Uterus (tissue), 4 donors: ENCODE measurements at places on chromosomes 3 and 15. TPM values are rescaled to one million over a fixed set of nuclear protein-coding genes. Genes with fewer than 3 reads are reported as not detected.

DNA sequence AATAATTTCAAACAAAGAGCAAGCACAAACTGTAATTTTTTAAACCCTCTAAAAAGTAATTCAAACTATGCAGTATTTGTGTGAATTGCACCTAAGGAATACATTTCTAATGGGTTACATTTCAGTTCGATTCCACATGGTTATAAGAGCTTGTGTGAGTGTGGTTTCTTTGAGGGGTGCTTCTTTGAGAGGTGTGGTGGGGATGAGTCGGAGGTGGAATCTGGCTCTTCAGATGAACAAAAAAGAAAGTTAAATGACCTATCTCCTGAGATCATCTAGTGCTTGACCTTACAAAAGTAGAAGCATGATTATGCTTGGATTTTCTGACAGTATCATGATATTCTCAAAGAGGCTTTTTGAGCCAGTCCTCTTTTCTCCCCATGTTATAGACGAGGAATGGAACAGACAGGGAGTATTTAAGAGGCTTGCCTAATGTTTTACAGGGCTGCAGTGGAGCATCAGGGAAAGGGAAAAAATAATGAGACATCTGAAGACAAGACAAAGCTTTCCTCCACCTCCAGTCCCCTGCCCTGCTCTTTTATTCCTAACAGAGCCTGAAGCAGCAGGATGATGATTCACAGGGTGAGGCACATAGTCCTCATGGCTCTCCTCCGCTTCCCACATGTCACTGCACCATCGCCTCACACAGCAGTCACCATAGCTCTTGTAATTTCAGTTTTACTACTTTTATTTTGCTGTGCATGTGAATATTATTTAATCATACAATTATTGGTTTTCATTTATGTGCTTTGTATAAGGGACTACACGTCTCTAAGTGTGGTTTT lies 82.0 kb downstream of the LYSMD4 start:
- no peaks in the 10 kb centered on the region for H3K27me3 ChIP-seq
- DNase-seq: no peak
- H3K36me3 ChIP-seq: peaks cover 3% of the 10 kb centered on the region
- H3K4me1 ChIP-seq: no peaks in the 10 kb centered on the region
- no peak overlapping the region for H3K4me3 ChIP-seq

Gene SAMD7
- total RNA-seq: not detected

DNA sequence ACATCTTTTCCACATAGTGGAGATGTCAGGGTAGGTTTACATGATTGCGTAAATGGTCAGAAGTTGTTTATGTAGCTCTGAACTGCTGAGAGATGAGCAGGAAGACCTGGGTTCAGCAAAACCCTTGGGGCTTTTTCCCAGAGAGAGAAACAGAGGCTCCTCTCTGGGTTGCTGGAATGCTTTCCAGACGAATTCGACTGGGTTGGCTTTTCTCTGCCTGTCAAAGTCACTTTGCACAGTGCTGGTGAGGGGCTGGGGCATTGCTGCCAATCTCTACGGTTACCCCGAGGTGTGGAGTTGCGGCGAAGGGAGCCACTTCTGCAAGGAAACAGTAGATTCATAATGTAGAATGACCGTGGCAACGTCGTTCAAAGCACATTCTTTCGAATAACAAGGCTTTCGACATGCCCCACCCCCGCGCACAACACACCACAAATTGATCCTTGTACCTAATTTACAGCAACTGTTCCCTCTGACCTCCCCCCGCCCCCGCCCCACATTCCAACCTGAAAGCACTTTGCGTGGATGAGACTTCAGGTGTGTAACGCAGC lies 950 bp upstream of the CNTN4 start:
- H3K4me3 ChIP-seq: peak overlapping the region; percentile 53
- H3K4me1 ChIP-seq: no peaks in the 10 kb centered on the region
- peak overlapping the region; percentile 8 for H3K27ac ChIP-seq
- no peaks in the 10 kb centered on the region for H3K27me3 ChIP-seq

DNA sequence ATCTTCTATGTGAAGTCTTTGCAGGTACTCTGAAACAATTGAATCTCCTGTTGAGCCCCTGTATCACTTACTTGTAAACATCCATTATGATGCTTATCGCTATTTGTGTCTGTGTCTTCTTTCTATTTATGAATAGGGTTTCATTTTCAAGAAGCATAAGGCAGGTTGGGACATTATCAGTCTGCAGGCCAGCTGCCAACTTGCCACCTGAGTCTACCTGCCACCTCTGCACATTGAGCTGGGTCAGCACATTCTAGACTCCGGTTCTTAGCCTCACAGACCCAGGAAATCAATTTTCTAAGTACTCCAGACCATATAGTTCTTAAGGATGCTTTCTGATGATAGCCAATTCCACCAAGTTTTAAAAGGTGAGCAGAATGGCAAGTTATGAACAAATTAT lies 105.7 kb upstream of the MCTP2 start:
- H3K4me1 ChIP-seq: no peaks in the 10 kb centered on the region
- no peak overlapping the region for H3K4me3 ChIP-seq
- no peak overlapping the region for H3K27ac ChIP-seq
- DNase-seq: no peak
- no peaks in the 10 kb centered on the region for H3K27me3 ChIP-seq
- H3K36me3 ChIP-seq: no peaks in the 10 kb centered on the region

Gene PRR20G
- total RNA-seq: not detected

DNA sequence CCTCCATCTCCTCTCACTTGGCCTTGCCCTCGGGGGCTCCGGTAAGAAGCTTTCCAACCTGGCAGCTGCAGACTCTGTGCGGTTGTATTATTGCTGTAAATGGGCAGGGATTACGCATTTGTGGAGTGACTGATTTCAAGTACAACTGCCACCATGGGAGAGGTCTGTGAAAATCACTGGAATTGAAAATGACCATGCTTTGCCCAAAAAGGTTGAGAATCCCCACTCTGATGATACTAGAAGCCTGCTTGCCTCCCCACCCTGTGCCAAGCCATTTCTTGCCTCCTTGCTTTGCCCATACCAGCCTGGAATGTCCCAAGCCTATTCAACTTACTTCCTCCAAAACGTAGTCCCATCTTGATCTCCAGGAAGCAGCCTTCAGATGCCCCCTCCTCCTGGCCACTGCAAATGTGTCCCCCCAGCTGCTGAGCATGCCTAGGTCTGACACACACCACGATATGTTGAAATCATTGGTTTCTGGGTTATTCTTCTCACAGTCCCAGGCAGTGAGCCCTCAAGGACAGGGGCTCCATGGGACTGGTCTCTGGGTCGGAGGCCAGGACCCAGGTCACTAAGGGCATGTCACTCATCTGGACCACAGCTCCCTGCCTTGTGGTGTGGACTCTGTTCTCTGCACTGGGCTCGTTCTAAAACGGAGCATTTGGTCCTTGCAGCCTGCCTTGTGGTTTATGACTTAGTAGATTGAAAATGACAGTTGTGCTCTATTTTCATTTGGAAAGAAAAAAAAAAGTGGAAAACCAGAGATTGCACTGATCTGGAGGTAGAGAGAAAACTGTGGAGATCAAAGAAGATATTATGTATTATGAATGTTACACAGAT lies 42.9 kb downstream of the SMAD3 start:
- DNase-seq: no peak
- peak overlapping the region; percentile 73 for H3K27ac ChIP-seq
- no peaks in the 10 kb centered on the region for H3K36me3 ChIP-seq
- no peaks in the 10 kb centered on the region for H3K27me3 ChIP-seq

Gene ASB14
- total RNA-seq: not detected

DNA sequence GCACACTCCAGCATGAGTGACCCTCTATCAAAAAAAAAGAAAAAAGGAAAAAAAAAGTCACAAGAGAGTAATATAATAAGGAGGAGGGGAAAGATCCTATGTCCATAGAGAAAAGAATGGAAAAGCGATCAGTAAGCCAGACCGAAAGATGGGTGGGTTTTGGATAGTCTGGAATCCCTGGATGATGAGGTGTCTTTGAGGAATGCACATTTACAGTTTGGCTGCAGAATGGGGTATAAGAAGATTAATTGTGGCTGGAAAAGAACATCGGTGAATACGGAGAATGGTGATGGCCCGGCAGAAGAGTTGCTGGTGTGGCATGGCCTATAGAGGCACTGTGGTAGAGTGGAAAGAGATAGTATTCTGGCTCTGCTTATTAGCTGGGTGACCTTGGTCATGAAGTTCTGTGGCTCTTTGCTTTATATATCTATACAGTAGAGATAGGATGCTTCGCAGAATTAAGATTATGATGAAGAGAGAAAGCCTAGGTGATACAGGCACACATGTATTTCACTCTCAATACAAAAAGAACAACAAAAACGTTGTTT lies 187.9 kb downstream of the AKAP13 start:
- no peaks in the 10 kb centered on the region for H3K4me1 ChIP-seq
- H3K36me3 ChIP-seq: no peaks in the 10 kb centered on the region
- H3K27ac ChIP-seq: no peak overlapping the region
- no peaks in the 10 kb centered on the region for H3K27me3 ChIP-seq

DNA sequence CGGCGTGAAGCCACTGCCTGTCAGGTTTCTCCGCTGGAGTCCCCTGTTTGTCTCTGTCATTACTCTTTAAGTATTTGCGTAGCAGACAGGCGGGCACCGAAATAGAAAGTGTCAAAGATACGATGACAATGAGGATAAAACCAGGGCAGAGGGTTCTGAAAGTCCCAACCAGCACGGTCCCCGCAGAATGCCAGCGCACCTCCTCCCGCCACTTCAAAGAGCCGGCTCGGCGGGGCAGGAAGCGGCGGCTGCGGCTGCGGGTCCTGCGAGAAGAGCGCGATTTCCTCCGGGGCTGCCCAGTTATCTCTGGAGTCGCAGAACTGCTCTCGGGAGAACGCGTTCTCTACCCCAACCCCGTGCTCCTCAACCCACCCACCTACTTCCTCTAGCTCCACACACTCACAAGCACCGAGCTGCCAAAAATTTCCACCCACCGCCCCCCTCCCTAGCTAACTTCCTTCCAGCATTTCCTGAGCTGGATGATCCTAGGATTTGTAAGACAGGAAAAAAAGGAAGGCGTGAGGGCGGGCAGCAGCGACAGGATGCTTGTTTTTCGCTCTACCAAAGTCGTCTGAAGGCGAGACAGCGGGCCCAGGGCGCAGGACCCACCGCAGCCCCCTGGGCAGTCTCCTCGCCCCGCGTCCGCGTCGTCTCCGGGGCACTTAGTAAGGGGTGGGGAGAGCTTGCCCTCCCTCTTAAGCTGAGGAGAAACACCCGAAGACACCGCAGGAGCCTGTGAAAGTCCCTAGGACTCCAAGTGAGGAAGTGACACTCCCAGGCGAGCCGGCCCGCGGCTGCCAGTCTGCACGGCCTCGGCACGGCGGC lies at the start of gene ARHGAP31:
Gene ARHGAP31, plus strand, starts transcription at position 513 of the 825 bp plus-strand sequence. CDS start 522 bp downstream, outside the sequence.
- peak within 1 kb of the TSS; percentile 80 for H3K4me3 ChIP-seq
- no peaks in the 10 kb centered on the region for H3K36me3 ChIP-seq
- peak; percentile 70 for DNase-seq
- H3K27me3 ChIP-seq: no peaks in the 10 kb centered on the region
- no peaks in the 10 kb centered on the region for H3K4me1 ChIP-seq

DNA sequence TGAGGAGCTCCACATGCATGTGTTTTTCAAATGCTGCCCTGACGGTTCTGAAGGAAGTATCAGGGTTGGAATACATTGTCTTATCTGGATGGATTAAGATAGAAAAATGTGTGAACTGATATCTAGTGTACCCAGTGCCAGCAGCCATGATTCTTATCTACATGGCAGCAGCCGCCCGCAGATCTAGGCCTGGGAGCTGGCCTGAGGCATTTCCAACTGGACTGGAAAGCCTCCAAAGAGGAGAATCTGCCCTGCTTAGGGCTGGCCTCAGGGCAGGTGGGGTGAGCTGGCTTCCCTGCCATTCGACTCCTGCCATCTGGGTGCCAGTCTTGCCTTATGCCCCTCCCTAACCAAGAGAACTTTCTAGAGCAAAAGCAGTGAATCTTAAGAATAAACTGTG lies 125.8 kb downstream of the SSR3 start:
- H3K4me3 ChIP-seq: no peak overlapping the region
- H3K27me3 ChIP-seq: no peaks in the 10 kb centered on the region
- no peaks in the 10 kb centered on the region for H3K4me1 ChIP-seq
- no peak overlapping the region for H3K27ac ChIP-seq
- DNase-seq: no peak
